Naive thymus-derived CD4-positive, alpha-beta T cell (primary cell): ENCODE measurements at places on chromosomes 6 and 20.

- no peak for DNase-seq
These were observed 168.3 kb upstream of the JAG1 start for GRCh38 chr20:10842116-10842515.

DNA sequence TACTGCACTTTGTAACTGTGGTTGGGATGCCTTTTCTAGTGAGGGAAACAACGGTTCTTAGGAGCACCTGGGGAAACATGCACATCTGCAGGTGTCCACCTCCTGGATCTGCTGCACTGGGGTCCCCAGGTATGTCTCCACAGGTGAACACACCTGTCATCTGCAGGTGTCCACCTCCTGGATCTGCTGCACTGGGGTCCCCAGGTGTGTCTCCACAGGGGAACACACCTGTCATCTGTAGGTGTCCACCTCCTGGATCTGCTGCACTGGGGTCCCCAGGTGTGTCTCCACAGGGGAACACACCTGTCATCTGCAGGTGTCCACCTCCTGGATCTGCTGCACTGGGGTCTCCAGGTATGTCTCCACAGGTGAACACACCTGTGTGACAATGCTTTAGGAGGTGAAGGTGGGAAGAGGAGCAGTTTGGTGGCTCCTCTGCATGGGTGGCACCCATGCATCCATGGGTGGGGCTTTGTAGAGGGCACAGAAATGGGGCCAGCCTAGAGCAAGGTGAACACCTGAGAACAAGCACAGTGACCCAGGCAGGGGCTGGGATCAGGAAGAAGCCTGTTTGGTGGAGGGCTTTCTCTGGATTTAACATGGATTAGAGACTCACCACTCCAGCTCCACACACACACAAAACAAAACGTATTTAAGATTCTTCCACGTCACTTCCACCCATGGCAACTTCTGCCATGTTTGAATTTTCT lies 206.0 kb upstream of the CDH4 start:
- DNase-seq: no peak

DNA sequence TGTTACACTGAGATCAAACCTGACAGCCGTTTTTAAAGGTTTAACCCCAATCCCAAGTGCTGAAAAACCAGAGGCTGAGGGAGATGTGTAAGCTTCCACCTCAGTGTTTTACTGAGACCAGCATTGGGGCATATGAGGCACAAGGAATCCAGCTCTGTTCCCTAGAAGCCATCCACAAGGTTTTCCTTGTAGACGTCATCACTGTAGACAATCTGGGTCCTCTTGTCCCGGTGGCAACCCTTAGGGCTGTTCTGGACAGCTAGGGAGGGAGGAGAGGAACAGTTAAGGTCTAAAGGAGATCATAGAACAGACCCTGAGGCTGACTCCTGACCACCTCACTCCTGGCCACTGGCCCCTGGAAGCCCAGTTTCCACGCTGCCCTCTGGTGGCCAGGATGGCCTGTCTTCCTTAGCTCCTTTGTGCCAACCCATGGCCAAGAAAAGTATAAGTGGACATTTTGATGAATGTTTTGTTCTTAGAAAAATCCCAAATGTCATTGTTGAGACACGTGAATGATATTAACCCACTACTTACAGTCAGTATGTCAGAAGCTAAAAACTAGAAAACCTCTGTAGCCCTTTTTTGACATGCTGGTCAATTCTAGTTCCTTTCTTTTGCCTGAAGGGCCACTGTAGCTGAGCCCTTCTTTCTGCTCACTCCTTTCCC lies 6.4 kb downstream of the CFB start:
- DNase-seq: no peak

- DNase-seq: no peak
These were observed 177.4 kb downstream of the TAF4 start for GRCh38 chr20:61888101-61888865.

- no peak for DNase-seq
These were observed 73.7 kb upstream of the CITED2 start for GRCh38 chr6:139448051-139448649.

DNA sequence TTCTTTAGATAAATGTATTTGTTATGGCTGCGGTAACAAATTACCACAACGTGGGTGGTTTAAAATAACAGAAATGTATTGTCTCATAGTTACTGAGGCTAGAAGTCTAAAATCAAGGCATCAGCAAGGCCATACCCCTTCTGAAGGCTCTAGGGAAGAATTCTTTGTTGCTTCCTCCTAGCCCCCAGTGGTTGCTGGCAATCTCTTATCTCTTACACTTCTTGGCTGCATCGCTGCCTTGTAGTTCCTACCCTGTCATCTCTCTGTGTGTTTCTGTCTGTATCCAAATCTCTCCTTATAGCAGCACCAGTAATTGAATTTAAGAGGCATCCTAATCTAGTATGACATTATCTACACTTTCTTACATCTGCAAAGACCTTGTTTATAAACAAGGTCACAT lies 534.7 kb downstream of the PHF3 start:
- no peak for DNase-seq

DNA sequence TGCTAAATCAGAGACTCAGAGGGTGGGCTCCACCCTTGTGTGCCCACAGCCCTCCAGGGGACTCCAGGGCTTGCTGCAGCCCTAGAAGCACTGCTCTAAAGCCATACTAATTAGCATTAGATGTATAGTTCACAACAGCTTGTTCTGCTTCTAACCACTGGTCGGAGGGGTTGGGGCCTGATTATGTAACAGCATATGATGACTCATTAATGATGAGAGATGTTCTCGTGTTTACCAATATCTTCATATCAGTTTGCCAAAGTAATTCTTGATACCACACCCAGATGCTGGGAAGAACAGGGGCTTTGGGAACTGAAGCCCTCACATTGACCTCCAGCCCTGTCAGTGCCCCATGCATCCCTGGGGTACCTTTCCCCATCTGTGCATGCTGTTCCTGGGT lies 104.1 kb upstream of the FOXA2 start:
- no peak for DNase-seq

DNA sequence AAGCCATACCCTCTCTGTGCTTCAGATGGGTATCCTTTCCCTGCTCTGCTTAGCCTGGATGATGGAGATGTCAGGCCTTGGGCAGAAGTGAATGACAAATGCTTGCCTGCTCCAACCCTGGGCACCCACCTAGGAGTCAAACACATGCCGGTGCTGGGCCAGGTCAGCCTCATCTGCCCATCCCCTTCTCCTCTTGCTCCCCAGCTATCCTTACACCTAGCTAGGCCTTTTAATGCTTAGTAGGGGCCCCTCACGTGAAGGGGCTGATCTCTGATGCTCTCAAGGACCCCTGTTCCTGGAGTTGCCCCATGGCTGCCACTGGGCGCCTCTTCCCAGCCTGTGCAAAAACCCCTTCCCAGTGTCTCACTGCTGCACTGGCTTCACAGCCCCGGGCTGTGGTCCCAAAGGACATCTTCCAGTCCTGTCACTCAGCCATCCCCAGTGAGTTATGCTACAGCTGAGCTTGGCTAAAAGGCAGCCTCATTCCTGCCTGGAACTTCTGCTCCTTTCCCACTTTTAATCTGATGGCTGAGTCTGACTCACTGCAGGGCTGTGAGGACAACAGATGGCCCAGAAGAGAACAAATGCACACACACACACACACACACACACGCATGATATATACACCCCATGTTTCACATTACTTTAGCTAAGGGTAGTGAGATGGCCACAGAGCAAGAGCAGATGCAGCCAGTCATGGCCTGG lies 12.8 kb upstream of the SDCBP2 start:
- no peak for DNase-seq

DNA sequence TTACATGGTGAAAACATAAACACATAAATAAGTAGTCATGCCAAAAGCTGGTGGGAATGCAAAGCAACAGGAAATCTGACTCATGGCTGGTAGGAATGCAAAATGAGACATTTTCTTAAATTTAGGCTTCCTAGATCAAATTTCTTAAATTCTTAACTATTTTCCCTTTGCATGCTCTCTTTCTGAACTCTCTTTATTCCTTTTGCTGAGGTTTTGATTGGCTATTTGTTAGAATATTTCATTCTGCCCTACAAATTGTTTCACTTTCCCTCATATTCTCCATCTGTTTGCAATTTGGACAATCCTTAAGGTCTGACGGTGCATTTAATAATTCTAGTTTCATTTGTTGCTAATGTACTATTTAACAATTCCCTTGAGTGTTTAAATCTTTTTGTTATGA lies 437.5 kb upstream of the RGS17 start:
- no peak for DNase-seq

DNA sequence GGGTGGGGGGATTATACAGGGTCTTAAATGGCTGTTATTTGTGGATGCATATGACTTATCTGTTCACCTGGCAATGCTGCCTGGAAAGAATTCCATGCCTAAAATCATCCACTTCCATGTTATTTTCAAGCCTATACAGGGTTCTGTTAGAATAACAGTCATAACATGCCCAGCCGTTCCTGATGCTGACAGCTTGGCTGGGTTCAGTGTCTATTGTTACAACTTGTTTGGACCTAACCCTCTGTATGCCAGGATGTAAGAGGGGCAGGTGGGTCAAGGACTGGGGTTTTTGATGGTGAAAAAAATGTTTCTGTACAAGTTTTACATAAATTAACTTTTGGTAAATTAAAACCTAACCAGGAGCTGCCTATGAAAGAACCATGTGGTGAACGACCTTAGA lies 79.8 kb downstream of the GINS1 start:
- no peak for DNase-seq

DNA sequence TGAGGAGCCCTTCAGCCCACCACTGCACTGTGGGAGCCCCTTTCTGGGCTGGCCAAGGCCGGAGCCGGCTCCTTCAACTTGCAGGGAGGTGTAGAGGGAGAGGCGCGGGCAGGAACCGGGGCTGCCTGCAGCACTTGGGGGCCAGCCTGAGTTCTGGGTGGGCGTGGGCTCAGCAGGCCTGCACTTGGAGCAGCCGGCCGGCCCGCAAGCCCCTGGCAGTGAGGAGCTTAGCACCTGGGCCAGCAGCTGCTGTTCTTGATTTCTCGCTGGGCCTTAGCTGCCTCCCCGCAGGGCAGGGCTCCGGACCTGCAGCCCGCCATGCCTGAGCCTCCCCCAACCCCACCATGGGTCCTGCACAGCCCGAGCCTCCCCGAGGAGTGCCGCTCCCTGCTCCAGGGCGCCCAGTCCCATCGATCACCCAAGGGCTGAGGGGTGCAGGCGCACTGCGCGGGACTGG lies 101.7 kb upstream of the ADGRB3 start:
- no peak for DNase-seq

DNA sequence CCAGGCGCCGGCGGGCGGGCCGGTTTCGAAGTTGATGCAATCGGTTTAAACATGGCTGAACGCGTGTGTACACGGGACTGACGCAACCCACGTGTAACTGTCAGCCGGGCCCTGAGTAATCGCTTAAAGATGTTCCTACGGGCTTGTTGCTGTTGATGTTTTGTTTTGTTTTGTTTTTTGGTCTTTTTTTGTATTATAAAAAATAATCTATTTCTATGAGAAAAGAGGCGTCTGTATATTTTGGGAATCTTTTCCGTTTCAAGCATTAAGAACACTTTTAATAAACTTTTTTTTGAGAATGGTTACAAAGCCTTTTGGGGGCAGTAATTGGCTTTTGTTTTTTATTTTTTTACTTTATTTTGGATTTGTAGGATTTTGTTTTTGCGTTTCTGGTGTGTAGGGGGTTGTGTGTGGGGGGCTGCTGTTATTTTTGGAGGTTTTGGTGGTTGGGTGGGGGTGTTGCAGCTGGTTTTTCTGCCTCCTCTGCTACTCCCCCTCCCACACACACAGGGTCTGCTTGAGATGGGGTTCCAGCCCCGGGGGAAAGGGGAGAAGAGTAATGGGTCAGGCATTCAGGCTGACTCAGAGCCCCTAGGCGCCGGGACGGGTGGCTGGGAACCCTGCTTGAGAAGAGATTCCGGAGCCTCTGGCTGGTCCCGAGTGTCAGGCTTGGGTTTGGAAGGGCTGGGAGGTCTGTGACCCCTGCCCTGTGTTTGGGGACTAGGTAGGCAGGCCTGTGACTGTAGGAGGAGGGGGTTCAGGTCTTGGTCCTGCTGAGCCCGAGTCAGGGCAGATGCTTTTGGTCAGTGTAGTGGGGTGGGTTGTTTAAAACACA lies 2.0 kb downstream of the CEBPB start:
- DNase-seq: peak; percentile 49
